ENCODE measurements at places on chromosomes 1 and 21. TPM values are rescaled to one million over a fixed set of nuclear protein-coding genes. Genes with fewer than 3 reads are reported as not detected.

The CA14 gene
- 0.22 TPM for polyA plus RNA-seq

DNA sequence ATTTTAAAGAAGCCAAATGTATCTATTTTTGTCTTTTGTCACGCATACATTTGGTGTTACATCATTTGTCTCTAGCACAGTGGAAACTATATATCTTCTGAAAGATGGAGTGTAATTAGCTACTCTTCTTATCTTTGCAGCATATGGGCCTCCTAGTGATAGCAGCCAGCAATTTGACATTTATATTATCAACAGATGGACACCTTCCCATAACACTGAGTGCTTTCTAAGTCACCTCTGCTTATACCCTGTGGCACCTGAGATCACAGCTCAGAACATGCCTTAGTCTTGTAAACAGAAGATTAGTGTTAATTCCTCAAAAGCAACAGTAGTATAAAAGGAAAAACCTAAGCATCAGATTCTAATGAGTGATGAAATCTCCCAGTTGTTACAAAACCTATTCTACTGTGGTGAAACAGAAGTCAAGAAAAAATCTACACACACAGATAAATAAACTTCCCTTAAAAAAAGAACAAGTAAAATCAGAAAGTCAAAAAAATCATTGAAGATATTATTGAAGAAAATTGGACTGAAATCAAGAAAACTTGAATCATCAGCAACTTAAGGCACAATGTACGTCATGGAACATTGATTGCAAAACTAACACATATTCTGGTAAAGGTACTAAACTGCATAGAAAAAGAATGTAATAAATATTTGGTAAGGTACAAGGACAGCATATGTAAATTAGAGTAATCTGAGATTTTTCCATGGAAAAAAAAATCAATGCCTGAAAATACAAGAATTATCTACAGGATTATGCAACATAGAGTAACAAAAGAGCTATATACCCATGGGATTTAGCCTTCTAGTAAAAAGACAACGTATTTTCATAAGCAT, 61.7 kb downstream of the KCNT2 start:
- DNase-seq: no peak

DNA sequence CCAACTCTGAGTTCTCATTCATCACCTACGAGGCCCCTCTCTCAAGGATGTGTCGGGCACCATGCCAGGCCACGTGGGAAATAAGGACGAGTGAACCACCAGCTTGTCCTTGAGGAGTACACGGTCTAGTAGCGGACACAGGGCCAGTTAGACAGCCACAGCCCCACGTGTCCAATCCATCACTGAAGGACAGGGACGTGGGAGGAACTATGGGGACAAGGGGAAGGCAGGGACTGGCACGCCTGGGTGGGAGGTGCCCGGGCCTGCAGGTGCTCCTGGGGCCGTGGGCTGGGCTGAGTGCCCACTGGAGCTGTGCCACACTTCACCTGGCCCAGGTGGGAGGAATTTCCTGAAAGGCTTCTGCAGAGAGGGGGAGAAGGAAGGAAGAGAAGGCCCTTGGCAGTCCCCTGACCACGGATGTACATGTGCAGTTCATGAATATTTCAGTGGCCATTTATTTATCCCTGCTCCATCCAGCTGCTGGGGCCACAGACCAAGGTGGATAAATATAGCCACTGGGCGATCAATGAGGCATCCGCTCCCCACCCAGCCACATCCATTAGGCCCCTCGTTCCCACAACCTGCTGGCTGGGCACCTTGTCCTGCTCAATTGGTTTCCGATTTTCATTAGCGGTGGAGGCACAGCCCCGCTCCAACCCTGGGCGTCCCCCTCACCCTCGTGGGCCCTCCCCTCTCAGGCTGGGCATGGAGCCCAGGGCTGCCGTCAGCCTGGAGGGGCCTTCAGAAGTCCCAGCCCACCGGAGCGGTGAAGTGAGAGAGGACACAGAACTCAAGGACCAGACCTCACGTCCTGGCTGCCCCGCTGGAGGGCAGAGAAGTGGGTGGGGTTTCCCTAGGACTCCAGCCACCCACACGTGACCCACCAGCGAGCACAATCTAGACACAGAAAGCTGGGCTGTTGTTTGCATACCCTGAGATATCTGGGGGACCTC, 59.5 kb downstream of the CASZ1 start:
- no peak for DNase-seq

DNA sequence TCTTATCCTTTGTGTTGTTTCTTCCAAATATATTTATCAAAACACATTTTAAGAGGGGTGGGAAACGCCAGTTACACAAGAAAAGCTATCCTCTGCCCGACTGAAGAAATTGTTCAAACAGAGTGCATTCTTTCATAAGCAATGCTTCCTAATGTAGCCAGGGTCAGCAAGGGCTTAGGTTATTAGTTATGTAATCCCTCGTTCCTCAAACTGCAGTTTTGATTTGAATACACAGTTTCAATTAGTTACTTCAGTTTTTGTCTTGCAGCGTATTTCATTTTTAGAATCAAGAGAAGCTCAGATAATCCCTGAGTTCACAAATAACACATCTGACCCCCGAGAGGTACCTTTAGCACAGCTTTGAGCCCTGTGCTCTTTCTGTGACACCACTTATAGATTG, 141.7 kb upstream of the NRIP1 start:
- DNase-seq: no peak

GRCh38 chr1:32431736-32432400, 33.0 kb upstream of the ZBTB8B start:
- DNase-seq: no peak
